ENCODE measurements at places on chromosomes 16 and 17.

- DNase-seq: peak; percentile 72
Measured at GRCh38 chr16:85461814-85462713, 151.1 kb upstream of the GSE1 start.

DNA sequence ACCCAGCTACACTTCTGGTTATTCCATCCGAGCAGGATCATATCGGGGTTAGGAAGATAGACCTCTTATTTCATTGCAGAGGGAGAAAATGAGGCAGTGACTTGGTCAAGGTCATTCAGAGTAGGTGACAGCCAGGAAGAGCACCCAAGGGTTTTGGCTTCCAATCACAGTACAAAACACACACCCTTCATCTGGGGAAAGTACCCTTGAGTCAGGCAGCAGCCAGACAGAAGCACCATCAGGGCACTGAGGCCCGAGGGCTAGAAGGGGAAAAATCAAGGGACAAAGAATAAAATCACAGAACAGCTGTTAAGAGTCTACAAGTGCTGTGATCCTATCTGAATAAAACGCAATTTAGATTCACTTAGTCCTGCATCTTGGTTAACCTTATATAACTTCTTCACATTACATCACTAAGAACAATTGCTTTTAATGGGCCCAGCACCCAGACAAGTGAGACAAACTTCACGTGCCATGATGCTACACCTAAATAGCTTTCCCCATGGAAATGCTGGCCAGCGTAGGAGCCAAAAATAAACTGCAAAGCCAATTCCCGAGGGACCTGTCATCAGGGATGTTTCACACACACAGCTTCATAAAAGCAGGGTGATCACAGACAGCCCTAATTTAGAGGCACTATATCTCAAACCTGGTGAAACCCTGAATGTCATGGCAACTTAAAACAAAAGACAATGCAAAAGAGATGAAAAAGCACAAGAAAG, 4.9 kb downstream of the UBE2O start:
- DNase-seq: no peak

GRCh38 chr17:67574658-67575293, 143.0 kb upstream of the NOL11 start:
- DNase-seq: no peak

DNA sequence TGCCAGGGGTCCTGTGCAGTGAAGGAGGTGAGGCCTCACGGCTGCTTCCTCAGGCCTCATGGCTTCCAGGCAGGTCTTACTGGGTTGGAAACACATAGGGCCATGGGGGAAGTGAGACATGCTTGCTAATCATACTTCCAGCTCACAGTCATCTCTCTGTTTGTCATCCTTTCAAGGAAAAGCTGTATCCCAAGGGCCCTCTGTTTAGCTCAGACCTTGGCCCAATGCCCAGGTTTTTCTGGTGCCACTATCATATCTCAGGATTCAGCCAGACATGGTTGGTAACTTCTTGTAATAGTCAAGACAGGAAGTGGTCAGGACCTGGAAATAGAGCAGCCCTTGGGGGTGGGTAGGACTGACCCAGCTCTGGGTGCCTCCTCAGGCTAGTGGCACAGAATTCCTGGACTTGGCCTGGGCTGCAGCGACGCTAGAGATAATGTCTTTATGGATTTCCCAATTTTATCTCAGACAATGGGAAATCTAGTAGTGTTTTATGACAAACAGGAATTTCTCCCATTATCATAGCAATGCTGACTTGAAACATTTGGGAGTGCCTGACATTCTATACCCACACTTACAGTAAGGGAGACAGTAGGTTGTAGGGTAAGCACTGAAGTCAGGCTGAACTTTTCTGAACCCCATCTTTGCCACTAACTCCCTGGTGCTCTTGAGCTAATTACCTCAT, 13.5 kb upstream of the ITGB3 start:
- DNase-seq: no peak

DNA sequence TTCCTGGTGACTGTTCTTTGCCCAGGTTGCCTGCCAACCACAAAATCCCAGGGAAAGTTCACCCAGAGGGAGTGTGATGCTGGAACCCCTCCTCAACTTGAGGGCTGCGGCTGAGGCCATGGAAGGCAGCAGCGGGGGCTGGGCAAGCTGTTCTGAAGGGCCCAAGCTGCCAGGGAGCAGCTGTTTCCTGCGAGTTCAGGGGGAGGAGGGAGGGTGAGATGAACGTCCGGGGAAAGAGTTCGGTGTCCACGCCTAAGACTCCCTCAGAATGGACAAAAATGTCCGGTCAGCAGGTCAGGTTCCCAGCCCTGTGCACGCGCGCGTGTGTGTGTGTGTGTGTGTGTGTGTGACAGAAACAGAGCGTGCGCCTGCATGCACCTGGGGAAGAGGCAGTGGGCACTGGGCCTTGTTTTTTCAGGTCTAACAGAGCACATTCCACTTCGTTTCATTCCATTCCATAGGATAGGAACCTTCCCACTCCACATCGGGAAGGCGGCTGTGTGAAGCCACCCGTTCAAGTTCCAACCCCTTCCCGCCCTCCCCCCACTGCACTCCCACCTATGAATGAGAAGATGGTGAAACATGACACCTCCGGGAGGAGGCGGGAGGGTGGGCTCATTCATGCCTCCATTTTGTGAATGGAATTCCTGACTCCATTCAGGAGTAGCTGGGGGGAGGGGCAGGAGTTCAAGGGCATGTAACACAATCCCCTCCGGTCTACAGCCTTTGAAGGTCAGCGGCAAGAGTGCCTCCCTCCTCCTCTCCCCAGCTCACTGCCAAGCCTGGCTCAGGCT, 15.7 kb downstream of the ETV4 start:
- DNase-seq: no peak

DNA sequence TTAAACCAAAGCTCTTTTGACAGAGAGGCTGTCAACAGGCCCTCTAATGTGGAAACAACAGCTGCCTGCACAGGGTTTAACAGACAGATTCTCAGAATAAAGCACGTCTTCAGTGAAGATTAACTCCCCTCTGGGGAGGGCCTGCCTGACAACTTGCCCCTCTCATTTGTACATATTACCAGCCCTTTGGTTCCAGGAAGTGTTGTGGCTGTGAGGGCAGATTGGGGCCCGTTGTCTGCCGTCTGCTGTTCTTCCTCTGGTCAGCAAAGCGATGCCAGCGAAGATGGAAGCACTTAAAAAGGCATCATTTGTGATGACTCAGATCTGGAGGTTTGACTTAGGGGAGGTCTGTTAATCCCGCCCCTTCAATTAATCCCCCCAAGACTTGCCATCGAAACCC, 177.0 kb upstream of the IRX6 start:
- no peak for DNase-seq

GRCh38 chr16:47590472-47590871, 129.3 kb downstream of the PHKB start:
- DNase-seq: no peak

- DNase-seq: no peak
Measured at GRCh38 chr16:85935974-85936760, 37.2 kb downstream of the IRF8 start.

- DNase-seq: no peak
Measured at GRCh38 chr17:15965528-15965927, 20.6 kb downstream of the ADORA2B start.

DNA sequence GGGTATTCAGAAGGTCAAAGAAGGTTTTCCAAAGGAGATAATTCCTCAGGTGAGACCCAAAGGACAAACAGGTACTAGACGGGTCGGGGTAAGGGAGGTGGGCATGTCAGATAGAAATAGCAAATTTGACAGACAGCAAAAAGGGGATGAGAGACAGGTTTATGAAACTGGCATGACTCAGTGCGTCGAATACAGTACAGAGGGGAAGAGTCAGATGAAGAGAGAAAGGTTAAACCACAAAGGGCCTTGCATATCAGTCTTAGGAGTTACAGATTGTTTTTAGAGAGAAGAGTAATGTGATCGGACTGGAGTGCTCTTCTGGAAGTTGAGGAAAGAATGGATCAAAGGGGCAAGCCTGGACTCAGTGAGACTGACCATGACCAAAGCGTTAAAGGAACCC, 88.4 kb downstream of the ZZEF1 start:
- DNase-seq: no peak

DNA sequence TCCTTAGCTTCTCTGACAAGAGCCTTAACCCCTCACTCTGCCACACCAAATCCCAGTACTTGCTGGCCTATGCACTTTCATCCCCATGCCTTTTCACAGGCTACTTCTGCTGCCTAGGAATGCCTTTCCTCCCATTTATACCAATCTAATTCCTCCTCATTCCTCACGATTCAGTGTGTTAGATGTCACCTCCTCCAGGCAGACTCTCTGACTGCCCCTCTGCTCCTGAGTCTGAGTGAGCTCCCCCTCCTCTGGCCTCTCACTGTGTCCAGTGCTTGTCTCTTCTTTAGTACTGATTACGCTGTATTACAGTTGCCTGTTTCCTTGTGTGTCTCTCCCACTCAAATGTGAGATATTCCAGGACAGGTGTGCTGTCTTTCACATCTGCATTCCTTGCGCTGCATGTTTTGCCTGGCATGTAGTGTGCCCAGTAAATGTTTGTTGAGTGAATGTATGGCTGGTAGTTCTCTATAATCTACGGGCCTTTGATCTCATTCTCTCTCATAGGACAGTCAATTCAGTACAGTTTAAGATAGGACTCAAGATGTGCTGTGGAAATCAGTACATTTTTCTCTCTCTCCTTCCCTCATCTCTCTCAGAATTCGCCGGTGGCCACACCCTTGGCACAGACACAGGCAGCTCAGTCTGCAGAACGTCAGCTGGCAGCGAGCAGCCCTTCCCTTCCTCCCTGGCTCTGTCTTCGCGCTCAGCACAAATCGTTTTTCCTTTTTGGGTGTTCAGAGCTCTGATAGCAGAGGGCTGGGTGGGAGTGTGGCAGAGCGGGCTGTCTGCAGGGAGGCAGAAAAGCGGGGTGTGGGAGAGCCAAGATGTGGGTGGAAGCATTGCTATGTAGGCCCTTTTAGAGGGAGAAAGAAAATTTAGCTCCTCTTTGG, 18.5 kb downstream of the ARL4D start:
- peak; percentile 28 for DNase-seq

- DNase-seq: no peak
Measured at GRCh38 chr17:15456972-15457722, 10.3 kb downstream of the CDRT4 start.

GRCh38 chr17:77941004-77941403, 17.5 kb upstream of the TNRC6C start:
- no peak for DNase-seq

DNA sequence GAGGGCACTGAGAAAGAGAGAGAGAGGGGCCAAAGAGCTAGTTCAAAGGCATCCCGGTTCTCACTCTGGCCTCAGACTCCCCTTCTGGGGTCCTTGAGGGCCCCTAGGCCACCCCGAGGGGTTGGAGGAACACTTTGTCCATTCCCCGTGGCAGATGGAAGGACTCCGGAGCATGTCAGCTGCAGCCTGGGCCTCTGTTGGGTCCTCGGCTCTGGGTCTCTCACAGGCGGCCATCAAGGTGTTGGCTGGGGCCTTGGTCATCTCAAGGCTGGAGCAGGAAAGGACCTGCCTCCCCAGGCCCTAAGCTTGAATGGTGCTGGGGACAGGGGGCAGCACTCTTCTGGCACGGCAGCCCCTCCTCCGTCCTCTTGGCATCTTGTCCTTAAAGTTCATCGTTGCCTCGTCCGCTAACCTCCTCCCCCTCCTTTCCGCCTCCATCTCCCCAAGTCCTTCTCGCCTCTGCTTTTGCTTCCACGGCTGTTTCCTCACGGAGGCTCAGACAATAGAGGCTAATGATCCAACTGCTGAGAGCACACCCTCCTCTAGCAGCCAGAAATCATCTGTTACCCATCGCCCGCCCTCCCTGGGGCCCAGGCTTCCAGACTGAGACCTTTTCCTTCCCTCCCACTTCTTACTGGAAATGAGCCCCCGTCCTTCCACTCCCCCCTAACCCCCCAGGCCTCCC, 23.3 kb downstream of the CCR7 start:
- DNase-seq: peak; percentile 65

DNA sequence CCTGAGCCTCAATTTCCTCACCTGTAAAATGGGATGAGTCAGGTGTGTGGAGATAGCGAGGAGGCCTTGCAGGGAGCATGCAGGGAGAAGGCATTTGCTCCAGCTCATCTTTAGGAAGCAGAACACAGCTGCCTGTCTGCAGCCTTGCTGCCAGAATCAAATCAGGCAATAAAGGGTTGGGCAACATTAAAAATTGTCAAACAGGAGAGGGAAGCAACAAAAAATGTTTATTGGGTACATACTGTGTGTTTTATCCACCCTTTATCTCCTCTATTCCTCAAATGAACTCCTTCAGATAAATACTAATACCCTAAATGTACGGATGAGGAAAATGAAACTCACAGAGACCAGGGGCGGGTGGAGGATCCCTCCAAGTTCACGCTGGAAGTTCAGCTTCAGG, 12.2 kb downstream of the KRT16 start:
- no peak for DNase-seq

DNA sequence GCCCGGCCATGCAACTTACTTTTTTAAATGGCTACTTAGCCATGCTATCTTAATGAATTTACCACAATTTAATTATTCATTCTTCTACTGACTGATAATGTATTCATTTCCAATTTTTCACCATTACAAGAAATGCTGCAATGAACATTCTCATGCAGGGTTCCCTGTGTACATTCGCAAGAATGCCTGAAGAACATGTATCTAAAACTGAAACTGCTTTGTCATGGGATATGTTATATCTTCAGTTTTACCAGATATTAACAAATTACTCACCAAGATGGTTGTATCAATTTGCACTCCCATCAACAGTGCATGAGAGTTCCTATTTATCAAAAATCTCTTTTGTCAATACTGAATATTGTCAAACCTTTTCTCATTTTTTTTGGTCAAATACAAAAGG, 100.8 kb downstream of the SLC39A11 start:
- DNase-seq: no peak

- DNase-seq: no peak
Measured at GRCh38 chr16:1379304-1380076, 27.8 kb downstream of the GNPTG start.

DNA sequence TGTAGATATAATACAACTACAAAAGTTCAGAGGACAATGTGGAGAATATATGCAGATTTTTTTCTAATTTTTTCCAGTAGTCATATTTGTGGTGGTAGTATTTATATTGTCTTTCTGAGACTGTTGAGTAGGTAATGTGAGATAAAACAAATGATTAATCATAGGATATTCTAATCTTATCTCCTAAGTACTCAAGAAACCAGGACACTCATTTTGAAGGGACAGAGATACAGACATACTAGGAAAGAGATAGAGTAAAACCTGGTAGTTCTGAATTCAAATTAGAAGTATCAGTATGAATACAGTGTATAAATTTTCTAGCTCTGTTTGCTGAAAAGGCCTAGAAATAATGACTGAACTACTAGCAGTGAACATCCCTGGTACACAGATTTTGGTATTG, 141.7 kb upstream of the ASIC2 start:
- DNase-seq: no peak

- no peak for DNase-seq
Measured at GRCh38 chr17:38705803-38706504, 881 bp downstream of the MLLT6 start.

- DNase-seq: no peak
Measured at GRCh38 chr17:73480740-73481139, 163.5 kb downstream of the SDK2 start.

GRCh38 chr16:49061137-49061714, 220.4 kb downstream of the CBLN1 start:
- no peak for DNase-seq

DNA sequence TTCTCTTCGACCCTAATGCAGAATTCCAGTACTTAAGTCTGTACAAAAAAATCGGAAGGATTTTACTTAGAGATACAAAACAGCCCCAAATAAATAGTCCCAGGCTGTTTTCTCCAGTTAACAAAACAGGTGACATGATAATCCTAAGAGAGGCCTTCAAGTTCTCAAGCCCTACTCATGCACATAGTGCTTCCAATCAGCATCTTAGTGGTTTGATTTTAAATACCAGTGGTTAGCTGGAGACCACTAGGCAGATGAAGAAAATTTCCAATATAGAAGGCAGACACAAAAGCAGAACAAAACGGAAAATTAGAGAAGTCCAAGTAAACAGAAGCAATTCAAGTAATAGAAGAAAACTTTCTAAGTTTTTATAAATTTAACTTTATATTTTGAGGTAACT, 5.2 kb upstream of the OR4D2 start:
- DNase-seq: no peak
